ENCODE measurements at places on chromosomes 1 and 21.

- no peak for DNase-seq
Measured at GRCh38 chr1:3500265-3500835, 45.9 kb downstream of the ARHGEF16 start.

DNA sequence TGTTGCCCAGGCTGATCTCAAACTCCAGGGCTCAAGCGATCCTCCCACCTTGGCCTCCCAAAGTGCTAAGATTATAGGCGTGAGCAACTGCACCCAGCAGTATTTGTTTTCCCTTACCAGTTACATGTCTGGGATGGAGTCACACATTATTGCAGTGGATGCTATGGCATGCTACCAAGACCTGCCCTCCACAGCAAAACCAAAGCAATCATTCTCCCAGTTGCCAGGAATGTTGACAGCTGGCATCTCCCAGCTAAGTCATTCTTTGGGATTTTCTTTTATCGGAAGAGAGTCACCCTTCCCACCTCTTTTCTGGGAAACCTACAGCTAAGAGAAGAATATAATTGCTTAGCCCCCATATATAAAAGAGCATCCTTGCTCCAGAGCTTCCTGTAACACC is 49.4 kb upstream of the RGS7 start:
- peak; percentile 43 for DNase-seq

DNA sequence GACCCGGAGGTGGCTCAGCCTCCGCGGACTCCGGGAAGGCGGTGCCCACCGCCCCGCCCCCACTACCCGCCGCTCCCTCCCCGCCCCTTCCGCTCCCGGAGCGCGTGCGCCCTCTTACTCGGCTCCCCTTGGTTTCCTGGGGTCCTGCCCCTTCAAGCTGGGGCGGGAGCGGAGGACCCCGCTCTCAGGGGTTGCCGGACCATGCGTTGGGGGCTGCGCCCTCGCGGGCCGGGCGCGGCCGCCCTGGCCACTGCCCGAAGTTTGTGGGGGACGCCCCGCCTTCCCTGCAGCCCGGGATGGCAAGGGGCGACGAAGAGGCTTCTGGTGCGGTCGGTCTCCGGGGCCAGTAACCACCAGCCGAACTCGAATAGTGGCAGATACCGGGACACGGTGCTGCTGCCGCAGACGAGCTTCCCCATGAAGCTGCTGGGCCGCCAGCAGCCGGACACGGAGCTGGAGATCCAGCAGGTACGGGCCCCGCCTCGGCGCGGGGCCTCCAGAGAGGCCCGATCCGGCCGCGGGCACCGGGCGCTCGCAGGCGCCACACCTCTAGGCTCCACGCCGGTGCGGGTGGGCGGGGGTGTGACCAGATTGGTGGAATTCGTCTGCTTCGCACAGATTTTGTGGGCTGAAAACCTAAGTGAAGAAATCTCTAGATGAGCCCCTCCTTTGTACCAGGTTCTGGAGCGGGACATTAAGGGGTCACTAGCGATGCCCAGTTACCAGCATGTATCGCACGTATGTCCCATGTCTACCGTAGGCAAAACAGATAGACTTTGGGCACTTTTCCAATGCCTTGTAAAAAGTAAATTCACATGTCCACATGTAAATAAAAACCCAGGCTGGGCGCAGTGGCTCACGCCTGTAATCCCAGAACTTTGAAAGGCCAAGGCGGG is at the start of gene IARS2:
IARS2 (plus strand) TSS at position 117 of the 896 bp plus-strand sequence; CDS start at position 202, 85 bp downstream.
- DNase-seq, result peak; percentile 80

GRCh38 chr1:30110846-30111245 is 612.5 kb downstream of the MATN1 start:
- no peak for DNase-seq

All from RPMI7951 (cell line).